ENCODE measurements at places on chromosomes 6 and 20.
A peak's percentile ranks its signal among the peaks of the same experiment; 100 is the strongest.

- DNase-seq: no peak
Measured at GRCh38 chr20:10676518-10676917, 2.7 kb upstream of the JAG1 start.

DNA sequence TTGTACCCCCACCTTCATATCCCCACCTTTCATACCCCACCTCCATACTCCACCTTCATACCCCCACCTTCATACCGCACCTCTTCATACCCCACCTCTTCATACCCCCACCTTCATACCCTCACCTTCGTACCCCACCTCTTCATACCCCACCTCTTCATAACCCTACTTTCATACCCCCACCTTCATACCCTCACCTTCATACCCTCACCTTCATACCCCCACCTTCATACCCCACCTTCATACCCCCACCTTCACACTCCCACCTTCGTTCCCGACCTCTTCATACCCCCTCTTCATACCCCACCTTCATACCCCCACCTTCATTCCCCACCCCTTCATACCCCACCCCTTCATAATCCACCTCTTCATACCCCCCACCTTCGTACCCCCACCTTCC is 92.9 kb upstream of the NAA20 start:
- DNase-seq: no peak

DNA sequence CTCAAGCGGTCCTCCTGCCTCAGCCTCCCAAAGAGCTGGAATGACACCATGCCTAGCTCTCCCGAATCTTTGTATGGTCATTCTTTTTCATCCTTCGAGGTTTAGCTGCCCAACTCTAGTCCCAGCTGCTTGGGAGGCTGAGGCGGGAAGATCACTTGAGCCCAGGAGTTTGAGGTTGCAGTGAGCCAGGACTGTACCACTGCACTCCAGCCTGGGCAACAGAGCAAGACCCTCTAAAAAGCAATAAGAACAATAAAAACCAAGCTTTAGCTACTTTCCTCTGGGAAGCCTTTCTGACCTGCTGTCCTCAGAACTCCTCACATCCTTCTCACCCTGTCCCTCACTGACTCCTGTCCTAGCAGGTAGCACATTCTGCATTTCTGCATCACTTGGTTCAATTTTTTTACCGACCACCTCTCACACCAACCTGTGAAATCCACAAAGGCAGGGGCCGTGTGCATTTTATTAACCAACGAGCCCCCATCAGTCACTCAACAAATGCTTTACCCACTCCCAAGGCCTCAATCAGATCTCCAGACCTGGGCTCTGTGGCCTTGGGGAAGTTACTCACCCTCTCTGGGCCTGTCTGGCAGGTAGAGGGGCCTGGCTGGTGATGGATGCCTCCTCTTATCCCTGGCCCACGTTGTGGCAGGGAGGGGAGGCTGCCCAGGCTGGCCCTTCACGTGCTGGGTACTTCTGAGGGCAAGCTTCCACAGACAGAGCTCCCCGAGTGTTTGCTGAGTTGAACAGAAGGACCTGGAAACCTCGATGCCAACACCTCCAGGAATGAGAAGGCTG is 14.7 kb upstream of the SRC start:
- DNase-seq: no peak

GRCh38 chr20:50595988-50596693 is 86.0 kb downstream of the PTPN1 start:
- DNase-seq: no peak

GRCh38 chr6:110328259-110328658 is 29.9 kb downstream of the METTL24 start:
- peak; percentile 43 for DNase-seq

- DNase-seq: no peak
Measured at GRCh38 chr20:51696304-51697071, 71.7 kb downstream of the ATP9A start.

DNA sequence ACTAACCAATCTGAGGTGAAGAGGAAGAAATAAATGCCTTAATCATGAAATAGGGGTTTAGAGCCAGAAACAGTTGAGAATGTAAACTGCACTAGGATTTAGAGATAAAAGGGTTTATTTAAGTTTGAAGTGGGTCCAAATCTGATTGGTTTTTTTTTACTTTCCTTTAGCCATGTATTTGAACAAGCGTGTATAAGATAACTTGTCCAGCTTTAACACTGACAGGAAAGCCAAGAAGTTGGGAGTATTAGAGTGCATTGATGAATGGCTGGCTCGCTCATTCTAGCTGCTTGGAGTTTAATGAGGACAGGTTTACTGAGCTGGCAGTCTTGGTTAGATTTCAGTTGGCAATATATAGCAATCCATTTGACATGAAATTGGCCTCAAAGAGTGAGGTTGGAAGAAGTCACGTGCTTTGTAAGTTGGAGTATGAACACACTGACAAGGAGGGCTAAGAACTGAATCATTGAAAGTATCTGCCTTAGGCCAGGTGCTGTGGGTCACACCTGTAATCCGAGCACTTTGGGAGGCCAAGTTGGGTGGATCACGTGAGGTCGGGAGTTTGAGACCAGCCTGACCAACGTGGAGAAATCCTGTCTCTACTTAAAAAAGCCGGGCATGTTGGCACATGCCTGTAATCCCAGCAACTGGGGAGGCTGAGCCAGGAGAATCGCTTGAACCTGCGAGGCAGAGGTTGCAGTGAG is 13.7 kb downstream of the SRSF3 start:
- DNase-seq: no peak

- no peak for DNase-seq
Measured at GRCh38 chr20:50866036-50866685, 65.1 kb downstream of the ADNP start.

- DNase-seq: no peak
Measured at GRCh38 chr20:39144757-39145156, 182.6 kb downstream of the DHX35 start.

DNA sequence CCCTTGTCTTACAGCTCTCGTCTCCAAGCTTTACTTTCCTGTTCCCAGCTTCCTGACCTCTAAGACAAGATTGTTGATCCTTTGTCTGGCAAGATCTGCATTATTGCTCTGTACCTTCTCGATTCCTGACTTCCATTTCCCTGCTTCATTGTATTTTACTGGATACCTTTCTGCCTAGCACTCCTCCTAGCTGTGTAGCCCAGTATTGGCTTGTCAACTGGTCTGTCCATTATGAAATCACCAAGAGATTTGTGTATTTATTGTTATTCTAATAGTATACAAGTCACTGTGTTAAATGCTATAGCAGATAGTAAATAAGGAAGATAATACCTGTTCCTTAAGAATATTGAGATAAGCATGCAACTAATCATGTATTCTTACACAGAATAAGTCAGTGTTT is 305.4 kb downstream of the CDKAL1 start:
- DNase-seq: no peak

- no peak for DNase-seq
Measured at GRCh38 chr6:87738000-87738399, 36.0 kb upstream of the AKIRIN2 start.

GRCh38 chr6:52305948-52306767 is 21.6 kb upstream of the MCM3 start:
- no peak for DNase-seq

- DNase-seq: no peak
Measured at GRCh38 chr6:34810936-34811632, 19.2 kb downstream of the BLTP3A start.

DNA sequence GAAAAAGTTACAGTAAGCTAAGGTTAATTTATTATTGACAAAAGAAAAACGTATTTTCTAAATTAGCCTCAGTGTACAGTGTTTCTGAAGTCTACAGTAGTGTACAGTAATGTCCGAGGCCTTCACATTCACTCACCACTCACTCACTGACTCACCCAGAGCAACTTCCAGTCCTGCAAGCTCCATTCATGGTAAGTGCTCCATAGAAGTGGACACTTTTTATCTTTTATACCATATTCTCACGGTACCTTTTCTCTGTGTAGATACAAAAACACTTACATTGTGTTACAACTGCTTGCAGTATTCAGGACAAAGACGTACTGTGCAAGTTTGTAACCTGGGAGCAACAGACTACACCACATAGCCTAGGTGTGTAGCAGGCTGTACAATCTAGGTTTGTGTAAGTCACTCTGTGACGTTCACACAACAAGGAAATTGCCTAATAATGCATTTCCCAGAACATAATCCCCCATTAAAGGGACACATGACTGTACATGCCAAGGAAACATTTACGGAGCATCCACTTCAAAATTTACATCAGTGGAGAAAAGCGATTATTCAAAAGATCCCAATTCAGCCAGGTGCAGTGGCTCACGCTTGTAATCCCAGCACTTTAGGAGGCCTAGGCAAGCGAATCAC is 133.4 kb downstream of the BANF2 start:
- DNase-seq: no peak

- DNase-seq: no peak
Measured at GRCh38 chr20:35027301-35027700, 65.3 kb downstream of the TRPC4AP start.

GRCh38 chr6:114569669-114570068 is 226.8 kb upstream of the HS3ST5 start:
- no peak for DNase-seq

GRCh38 chr6:9112544-9112943 is 677.2 kb upstream of the SLC35B3 start:
- DNase-seq: no peak

DNA sequence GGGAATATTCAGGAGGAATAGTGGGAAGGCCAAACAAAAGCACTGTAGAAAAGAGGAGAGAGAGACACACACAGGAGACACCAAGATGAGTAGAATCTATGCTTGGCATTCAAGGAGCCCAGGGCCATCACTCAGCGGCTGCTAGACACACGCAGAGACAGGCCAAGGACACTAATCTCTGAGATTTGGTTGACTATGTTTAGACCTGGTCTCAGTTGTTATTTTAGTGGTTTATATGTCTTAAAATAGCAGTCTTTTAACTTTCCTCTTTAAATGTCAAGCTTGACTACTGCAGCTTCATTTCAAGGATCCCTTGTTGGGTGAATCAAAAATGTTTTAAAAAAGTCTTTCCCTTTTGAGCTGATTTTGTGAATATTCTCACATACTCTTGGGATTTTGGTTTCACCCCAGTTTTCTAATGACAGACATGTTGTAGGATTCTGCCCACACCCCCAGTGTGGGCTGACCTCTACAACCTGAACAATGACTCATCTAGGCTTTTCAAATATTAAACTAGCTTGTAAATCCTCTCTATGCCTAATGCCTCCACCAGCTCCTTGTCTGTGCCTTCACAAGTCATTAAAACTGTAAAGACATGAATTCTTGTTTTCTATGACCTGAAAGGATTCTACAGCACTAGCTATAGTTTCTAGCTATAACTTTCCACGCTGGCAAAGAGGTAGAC is 142.7 kb upstream of the EXOC2 start:
- no peak for DNase-seq

GRCh38 chr6:93786474-93787330 is 367.3 kb upstream of the EPHA7 start:
- no peak for DNase-seq

DNA sequence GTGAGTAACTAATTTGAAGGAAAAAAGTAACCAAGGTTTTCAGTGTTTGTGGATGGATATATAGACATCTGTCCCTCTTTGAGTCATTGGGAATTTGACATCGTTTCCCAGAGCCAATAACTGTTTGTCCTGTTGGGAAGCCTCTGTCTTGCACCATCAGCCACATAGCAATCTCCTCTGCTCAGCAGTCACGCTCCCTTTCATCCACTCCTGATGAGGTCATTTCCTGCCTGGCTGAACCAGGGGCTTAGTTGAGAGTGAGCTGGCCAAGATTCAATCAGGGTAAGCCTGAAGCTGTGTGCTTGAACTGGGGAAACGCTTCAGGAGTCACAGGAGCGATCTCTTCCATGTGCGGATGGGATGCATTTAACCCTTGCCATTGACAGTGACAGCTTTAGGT is 121.5 kb upstream of the FOXQ1 start:
- peak; percentile 89 for DNase-seq

DNA sequence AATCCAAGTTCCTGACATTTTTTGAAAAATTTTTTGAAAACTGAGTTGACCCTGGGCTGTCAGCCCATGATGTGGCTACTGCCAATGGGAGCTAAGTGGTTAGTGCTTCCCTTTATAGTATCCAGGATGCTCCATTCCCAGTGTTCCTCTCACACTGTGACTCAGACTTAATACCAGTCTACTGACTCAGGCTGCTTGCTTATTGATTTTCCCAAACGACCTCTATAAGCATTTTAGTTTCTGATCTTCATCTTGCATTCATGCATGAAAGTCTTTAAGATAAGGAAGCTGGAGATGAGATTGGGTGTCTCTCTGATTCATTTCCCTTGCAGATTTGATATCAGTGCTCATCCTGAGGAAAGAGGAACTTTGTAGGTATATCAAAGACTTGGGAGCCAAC is 560.0 kb downstream of the TBC1D32 start:
- DNase-seq: no peak

DNA sequence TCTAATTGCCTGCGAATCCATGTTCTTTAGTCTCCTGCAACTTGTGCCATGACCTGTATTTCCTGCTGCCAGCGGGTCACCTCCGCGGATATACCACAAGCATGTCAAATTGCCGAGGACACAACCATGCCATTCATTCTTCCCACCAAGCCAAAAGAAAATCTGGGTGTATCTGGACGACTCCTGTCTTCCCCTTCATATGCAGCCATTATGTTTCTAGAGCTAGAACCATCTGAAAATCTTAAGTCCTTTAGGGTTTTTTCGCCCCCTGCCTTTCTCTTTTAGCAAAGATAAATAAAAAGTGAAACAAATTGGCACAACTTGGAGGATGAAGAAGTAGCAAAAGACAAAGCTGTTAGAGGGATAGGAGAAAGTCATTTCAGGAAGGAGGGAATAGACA is 242.6 kb downstream of the ARID1B start:
- DNase-seq: no peak

- no peak for DNase-seq
Measured at GRCh38 chr6:90631046-90631445, 44.2 kb upstream of the MAP3K7 start.

DNA sequence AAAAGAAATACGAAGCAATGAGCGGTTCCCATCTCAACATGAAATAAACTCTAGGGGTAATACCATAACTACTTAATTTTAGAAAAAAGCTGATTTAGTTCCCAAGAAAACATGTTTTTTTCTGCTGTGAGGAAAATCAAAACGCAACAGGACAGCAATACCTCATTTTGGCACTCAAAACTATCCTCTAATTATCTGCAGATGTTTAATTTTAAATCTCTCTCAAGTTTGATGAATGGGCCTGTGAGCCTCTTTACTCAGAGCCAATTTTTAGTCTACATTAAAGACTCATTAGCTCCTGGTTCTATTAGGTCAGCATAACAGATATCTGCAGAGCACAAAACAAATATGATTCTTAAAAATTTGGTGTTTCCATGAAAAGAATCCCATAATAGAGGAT is 28.1 kb downstream of the RNF24 start:
- no peak for DNase-seq

- DNase-seq: no peak
Measured at GRCh38 chr20:62487561-62488354, 12.0 kb upstream of the GATA5 start.

Measured in AG09309 (cell line).